ENCODE measurements at places on chromosomes 1 and 21. TPM values are rescaled to one million over a fixed set of nuclear protein-coding genes. Genes with fewer than 3 reads are reported as not detected.

- no peak overlapping the region for H3K27ac ChIP-seq
- H3K27me3 ChIP-seq = peaks cover 12% of the 10 kb centered on the region
- no peak overlapping the region for H3K4me3 ChIP-seq
- DNase-seq = no peak
Observed at GRCh38 chr1:108533351-108534083, 26.4 kb upstream of the EEIG2 start.

DNA sequence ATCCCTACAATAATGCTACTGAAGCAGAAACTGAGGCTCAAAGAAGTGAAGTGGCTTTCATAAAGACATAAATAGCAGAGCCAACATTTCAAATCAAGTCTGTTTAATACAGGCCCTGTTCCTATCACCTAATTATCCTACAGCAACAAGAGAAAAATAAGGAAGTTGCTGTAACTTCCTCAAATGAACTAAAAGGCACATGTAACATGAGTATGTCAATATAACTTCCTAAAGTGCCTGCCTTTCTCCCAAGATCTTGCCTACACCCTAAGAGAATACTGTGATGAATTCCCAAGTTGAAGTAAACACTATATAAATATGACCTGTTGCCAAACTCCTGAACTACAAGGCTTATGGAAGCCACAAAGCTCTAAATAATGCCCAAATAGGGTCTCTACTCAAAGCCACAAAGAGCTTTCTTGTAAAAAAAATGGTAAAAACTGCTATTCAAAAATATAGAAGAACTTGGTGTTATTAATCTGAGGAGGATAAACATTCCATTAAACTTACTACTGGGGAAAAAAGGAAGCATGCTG, 8.6 kb downstream of the BEND5 start:
- no peak for DNase-seq
- no peak overlapping the region for H3K27ac ChIP-seq

DNA sequence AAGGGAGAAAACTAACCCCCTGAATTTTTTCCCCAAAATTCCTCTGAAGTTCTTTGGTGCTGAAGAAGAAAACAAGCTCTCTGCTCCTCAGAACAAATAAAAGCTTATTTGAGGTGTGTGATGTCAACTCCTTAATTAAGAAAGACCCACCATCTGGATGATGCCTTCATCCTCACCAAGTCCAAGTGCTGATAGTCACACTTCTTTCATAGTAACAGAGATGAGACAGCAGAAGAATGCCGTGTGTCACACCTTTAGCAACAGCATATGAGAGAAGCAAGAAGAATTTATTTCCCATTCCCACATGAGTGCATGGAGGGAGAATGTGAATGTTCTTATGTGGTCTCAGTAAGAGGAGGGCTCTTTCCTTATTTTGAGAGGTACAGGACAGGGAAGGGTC, 91.2 kb downstream of the TGFB2 start:
- no peaks in the 10 kb centered on the region for H3K36me3 ChIP-seq
- no peaks in the 10 kb centered on the region for H3K27me3 ChIP-seq
- no peak overlapping the region for H3K27ac ChIP-seq
- DNase-seq = no peak
- no peak overlapping the region for H3K4me3 ChIP-seq

DNA sequence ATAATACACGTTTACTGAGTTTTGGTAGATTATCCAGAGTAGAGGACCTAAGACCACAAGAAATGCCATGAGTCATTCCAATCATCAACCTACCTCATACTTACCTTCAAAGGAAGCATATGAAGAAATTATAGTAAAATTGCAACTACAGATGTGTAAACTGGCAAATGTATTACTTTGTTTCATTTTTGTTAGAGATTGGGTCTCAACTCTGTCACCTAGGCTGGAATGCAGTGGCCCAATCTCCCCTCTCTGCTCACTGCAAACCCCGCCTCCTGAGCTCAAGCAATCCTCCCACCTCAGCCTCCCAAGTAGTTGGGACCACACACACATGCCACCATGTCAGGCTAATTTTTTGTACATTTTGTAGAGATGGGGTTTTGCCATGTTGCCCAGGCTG, 5.2 kb downstream of the TMCO1 start:
- no peak overlapping the region for H3K4me3 ChIP-seq
- DNase-seq = no peak
- no peaks in the 10 kb centered on the region for H3K27me3 ChIP-seq
- no peak overlapping the region for H3K27ac ChIP-seq
- H3K36me3 ChIP-seq = peaks cover 43% of the 10 kb centered on the region

DNA sequence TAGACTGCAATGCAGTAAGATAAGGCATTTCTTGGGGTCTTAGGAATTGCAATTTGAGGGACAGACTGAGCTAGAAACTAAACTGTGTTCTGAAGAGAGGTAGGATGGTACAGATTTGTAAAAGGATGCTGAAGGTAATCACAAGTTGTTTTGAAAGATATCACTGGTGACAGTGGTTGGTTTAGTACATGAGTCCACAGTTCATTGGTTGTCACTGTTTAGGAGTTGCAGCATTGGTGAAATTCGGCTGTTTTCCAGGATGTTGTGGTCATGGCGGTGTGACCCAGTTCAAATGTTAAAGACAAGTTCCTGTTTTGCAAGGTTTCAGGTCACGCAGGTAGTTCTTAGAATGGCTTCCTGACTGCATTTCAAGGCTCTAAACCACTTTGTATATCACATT, 292.8 kb upstream of the B3GALT2 start:
- H3K36me3 ChIP-seq = peaks cover 25% of the 10 kb centered on the region
- peak; percentile 72 for DNase-seq
- no peaks in the 10 kb centered on the region for H3K27me3 ChIP-seq
- H3K4me1 ChIP-seq = peaks cover 37% of the 10 kb centered on the region
- H3K27ac ChIP-seq = peak overlapping the region; percentile 87

- no peak for DNase-seq
- H3K36me3 ChIP-seq = no peaks in the 10 kb centered on the region
- no peaks in the 10 kb centered on the region for H3K27me3 ChIP-seq
- no peak overlapping the region for H3K4me3 ChIP-seq
- no peaks in the 10 kb centered on the region for H3K4me1 ChIP-seq
Observed at GRCh38 chr1:219847215-219847855, 81.0 kb downstream of the SLC30A10 start.

- no peak for DNase-seq
- no peaks in the 10 kb centered on the region for H3K4me1 ChIP-seq
- H3K27me3 ChIP-seq = no peaks in the 10 kb centered on the region
- peaks cover 5% of the 10 kb centered on the region for H3K36me3 ChIP-seq
- H3K4me3 ChIP-seq = no peak overlapping the region
Observed at GRCh38 chr21:24470852-24471251, 1136.4 kb downstream of the MRPL39 start.

- no peaks in the 10 kb centered on the region for H3K36me3 ChIP-seq
- no peak overlapping the region for H3K4me3 ChIP-seq
- H3K4me1 ChIP-seq = no peaks in the 10 kb centered on the region
- no peak overlapping the region for H3K27ac ChIP-seq
- peaks cover 7% of the 10 kb centered on the region for H3K27me3 ChIP-seq
- DNase-seq = no peak
Observed at GRCh38 chr1:192632188-192632587, 3.8 kb upstream of the RGS13 start.

DNA sequence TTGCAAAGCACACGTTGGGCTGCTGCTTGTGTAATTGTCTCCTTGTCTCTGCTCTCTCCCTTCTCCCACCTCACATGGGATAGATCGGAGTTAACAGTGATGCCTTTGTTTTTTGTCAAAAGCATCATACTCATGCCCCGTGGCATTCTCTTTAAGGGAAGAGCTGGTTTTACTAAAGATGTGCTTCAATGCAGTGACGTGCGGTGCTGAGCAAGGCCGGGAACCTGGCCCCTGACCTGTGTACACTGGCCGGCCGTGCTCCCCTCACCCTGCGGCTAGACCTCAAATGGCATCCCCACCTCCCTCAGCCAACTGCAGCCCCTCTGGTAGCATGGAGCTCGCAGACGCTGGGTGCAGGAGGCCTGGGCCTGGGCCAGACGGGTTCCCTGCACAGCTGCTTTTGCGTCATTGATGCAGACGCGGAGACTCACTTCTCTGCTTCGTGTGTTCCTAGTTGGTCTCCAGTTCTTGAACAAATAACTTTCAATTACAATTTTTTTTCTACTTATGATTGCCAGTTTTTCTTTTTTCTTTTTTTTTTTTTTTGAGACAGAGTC, 19.9 kb downstream of the AGPAT3 start:
- no peak overlapping the region for H3K27ac ChIP-seq
- peak; percentile 47 for DNase-seq
- H3K4me1 ChIP-seq = peaks cover 26% of the 10 kb centered on the region
- H3K27me3 ChIP-seq = no peaks in the 10 kb centered on the region
- no peak overlapping the region for H3K4me3 ChIP-seq

DNA sequence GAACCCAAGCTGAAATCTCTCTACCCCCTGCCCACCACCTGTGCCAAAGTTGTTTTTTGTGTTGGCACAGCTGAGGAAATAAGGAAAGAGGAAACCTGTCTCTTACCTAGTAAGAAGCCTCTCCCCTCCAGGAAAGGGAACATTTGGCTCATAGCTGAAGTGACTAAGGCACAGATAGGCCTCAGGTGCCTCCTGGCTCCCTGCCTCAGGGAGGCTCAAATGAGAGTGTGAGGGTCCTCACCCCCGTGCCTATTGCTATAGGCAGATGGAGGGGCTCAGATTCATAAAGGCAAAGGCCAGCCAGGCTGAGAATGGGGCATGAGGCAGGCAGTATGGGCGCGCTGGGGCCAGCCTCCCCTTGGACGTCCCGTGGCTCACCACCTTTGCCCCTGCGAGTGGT, 7.4 kb downstream of the SLC30A2 start:
- no peaks in the 10 kb centered on the region for H3K36me3 ChIP-seq
- H3K4me1 ChIP-seq = peaks cover 9% of the 10 kb centered on the region
- no peaks in the 10 kb centered on the region for H3K27me3 ChIP-seq
- H3K4me3 ChIP-seq = no peak overlapping the region
- H3K27ac ChIP-seq = no peak overlapping the region
- DNase-seq = no peak

DNA sequence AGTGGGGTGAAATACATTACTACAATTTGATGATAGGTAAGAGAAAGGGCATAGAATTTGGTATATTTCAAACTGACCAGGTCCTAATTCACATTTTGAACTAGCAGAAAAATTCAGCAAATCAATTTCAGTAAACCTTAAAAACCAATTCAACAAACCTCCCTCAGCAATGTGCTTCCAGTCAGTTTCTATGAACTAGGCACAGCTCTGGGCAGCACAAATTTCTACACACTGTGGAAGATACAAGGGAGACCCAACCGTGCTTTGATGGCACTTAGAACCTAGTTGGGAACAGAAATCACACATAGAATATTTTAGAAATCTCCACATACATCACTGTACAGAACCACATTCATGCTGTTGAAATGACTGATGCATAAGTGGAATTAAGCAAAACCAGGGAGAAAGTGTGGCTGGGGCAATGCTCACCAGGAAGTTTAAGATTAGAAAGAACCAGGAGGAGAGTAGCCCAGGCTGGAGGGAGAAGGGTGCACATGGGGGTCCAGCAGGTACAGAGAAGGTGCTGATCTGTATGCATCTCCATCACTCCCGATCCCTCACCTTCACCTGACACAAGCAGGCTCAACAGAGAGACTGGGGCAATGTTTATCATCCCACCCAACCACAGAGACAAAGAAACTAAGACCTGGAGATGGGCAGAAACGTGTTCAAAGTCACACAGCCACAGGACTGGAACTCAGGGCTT, 14.8 kb downstream of the C1orf226 start:
- H3K27ac ChIP-seq = peak overlapping the region; percentile 47
- no peak for DNase-seq
- no peak overlapping the region for H3K4me3 ChIP-seq

The BROX gene
- 36.3 TPM for total RNA-seq

The TMPRSS2 gene
- total RNA-seq = not detected

The PLPPR5 gene
- not detected for total RNA-seq

The KRTAP13-2 gene
- not detected for total RNA-seq

The OR2L5 gene
- total RNA-seq = not detected

The ADAMTSL4 gene
- 0.48 TPM for total RNA-seq

The OPN3 gene
- 4.5 TPM for total RNA-seq

The CHI3L1 gene
- 1.6 TPM for total RNA-seq
